ENCODE measurements at places on chromosomes 7 and 10. TPM values are rescaled to one million over a fixed set of nuclear protein-coding genes. Genes with fewer than 3 reads are reported as not detected.
A peak's percentile ranks its signal among the peaks of the same experiment; 100 is the strongest.

Gene SPDYE2B
- 1.4 TPM for total RNA-seq

DNA sequence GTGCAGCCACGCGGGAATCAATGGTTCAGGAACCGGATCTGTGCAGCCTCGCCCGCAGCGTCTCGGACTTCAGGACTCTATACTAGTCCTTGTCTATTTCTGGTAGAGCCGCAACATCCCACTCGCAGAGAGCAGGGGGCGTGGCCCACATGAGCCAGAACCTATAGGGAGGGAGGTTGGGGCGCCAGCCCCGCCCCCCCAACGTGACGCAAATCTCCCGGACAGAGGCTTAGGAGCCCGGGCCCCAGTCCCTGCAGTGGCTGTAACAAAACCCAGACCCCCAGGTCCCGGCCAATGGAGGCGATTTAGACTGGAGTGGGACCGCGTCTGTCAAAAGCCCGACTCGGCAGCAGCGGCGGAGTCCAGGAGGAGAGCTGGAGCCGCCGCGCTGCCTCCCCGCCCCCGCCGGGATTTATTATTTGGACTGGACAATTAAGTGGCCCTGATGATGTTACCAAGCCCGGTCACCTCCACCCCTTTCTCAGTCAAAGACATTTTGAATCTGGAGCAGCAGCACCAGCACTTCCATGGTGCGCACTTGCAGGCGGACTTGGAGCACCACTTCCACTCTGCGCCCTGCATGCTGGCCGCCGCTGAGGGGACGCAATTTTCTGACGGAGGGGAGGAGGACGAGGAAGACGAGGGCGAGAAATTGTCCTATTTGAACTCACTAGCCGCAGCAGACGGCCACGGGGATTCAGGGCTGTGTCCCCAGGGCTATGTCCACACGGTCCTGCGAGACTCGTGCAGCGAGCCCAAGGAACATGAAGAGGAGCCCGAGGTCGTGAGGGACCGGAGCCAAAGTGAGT lies at the start of gene NKX2-3:
TSS of gene NKX2-3 (plus strand) at position 256 of the 809 bp plus-strand sequence. CDS start at position 446, 190 bp downstream.
- peaks cover 10% of the 10 kb centered on the region for H3K27me3 ChIP-seq
- peak; percentile 76 for DNase-seq
- H3K36me3 ChIP-seq: no peaks in the 10 kb centered on the region
- H3K27ac ChIP-seq: no peak within 1 kb of the TSS
- H3K4me3 ChIP-seq: no peak within 1 kb of the TSS

DNA sequence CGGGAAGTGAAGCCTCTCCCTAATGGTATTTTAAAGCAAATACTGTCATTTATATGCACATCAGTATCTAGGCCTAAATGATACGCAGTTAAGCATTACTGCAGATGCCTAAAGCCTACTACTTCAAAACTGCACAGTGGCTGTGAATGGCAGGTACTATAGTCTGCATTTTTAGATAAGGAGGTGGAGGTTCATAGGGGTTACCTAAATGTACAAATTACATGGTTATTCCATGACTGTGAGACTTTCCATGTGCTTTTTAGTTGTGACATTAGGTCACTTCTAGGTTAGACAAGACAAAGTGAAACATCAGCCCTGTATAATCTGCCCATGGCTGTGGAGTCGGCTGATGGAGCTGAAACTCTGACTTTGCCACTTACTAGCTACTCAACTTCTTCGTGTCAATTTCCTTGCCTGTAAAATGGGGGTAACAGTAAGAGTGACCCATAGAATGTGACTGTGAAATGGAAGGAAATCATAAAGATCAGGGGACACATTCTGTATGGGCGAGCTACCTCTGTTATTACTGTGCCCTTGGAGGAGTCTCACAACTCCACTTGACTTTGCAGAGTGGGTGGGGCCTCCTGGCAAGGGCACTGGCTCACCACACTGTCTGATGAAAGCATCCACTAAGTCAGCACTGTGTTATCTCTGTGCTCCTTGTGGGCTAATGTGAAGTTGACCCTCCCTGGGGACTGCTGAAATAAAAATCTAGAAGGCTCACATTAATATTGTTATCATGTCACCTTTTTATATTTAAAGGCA lies 239.4 kb downstream of the TNS3 start:
- H3K4me3 ChIP-seq: no peak overlapping the region
- H3K4me1 ChIP-seq: no peaks in the 10 kb centered on the region
- no peak for DNase-seq
- no peaks in the 10 kb centered on the region for H3K27me3 ChIP-seq
- no peak overlapping the region for H3K27ac ChIP-seq
- no peaks in the 10 kb centered on the region for H3K36me3 ChIP-seq

GRCh38 chr10:116421815-116422214 lies 5.8 kb upstream of the PNLIPRP3 start:
- no peak overlapping the region for H3K27ac ChIP-seq
- no peaks in the 10 kb centered on the region for H3K4me1 ChIP-seq
- no peak for DNase-seq
- H3K27me3 ChIP-seq: no peaks in the 10 kb centered on the region

Gene ATG9B
- 14.9 TPM for total RNA-seq

Gene LRRD1
- total RNA-seq: 14.8 TPM

DNA sequence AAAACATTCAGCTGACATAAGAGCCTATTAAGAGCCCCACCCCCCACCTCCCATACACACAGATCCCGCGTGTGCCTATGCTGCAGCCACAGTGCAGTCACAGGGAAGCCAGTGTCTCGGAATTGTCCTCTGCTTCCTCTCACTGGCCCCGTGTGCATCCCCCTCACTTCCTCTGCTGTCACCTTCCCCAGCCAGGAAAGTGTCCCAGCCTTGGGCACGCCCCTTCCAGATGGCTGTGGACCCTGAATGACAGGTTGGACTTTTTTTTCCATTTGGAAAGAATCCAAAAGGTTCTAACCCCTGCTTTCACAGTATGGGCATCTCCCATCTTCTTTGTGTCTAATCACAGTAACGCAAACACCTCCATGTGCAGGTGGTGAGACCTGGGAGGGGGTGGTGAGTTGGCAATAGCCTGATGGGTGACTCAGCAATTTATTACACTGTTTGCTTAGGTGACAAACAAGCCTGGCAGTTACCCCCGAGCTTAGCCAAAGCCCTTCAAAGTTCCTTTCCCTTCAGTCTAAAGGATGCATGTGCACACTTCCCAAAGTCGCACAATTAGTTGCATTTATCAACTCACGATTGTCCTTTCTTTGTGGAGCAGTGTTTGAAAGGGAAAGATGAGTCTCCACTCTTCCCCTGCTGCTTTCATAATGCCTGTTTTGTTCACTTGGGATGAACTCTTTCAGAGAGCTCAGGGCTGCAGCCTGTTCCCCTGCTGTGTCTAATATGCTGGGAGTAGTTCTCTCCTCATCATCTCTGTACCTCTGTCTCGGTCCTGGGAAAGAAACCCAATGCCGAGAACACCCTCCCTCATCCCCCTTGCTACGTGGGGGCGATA lies 67.5 kb upstream of the EFCAB10 start:
- no peak overlapping the region for H3K4me3 ChIP-seq
- no peaks in the 10 kb centered on the region for H3K27me3 ChIP-seq
- H3K4me1 ChIP-seq: peaks cover 7% of the 10 kb centered on the region
- no peak overlapping the region for H3K27ac ChIP-seq

DNA sequence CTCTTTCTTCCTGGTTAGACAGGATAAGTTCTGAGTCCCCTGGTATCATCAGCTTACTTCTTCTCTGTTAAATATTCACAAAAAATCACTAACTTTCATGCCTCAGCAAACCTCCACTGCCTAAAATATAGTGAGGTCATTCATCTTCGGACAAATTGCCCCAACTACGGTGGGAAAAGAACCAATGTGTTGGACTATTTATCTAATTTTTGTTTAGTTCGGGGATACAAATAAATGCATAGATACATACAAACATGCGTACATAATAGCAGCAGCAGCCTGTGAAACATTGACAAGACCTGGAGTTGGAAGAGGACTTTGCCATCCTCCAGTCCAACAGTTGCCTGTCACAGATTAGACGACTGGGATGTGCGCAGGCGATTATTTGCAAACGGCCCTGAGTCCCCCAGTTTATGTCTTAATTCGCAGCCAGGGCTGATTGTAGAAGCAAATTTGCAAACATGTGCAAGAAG lies 51.5 kb downstream of the EGFR start:
- no peak overlapping the region for H3K4me3 ChIP-seq
- no peak for DNase-seq
- no peaks in the 10 kb centered on the region for H3K36me3 ChIP-seq
- H3K4me1 ChIP-seq: peaks cover 42% of the 10 kb centered on the region
- no peak overlapping the region for H3K27ac ChIP-seq
- no peaks in the 10 kb centered on the region for H3K27me3 ChIP-seq

DNA sequence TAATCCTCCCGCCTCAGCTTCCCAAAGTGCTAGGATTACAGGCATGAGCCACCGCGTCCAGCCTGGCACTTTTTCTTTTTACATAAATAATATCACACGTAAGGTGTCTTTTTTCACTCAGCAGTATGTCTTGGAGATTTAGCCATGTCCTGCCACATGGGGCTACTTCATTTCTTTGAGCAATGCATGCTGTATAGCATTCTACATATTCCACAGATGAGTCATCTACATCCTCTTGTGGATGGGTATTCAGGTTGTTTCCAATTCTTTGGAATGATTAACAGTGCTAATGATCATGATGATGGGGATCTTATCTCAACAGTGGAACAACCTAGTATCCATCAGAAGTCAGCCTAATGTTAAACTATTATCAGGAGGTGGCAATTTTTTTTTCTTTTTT lies 50.8 kb downstream of the ZNF503 start:
- peaks cover 15% of the 10 kb centered on the region for H3K4me1 ChIP-seq
- no peak overlapping the region for H3K27ac ChIP-seq
- H3K4me3 ChIP-seq: no peak overlapping the region
- DNase-seq: no peak
- H3K36me3 ChIP-seq: no peaks in the 10 kb centered on the region
- no peaks in the 10 kb centered on the region for H3K27me3 ChIP-seq

Gene TLX1
- total RNA-seq: 0.99 TPM

DNA sequence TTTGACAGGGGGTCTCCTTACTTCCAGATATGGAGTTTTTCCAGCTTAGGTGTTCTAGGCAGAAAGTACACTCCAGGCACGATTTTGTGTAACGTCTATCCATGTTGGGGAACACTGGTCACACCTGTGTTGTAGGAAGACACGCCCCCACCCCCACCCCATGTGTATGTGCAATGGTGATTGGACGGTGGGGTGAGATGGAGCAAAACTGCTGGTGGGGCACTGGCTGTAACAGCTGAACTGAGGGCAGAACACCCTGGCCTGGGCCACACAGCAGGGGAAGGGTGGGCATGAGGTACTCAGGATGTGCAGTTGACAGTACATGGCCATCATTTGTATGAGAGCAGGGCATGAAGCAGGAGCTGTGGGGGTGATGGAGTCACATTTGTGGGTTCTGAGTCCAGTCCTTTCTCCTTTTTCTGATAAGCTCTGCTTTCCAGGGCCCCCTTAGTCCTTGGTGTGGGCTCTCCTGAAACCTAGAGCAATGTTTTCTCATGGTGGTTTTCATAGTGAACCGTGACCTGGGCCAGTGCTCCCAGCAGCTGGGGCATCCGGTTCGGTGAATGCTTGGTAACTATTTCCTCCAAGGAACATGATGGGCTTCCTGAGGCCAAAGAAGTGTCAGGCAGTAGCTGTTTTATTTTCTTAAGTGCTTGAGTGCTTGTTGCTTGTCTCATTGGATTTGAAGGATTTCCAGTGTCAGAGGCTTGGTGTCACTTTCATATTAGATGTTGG lies 63.4 kb upstream of the AQP1 start:
- H3K36me3 ChIP-seq: no peaks in the 10 kb centered on the region
- H3K4me1 ChIP-seq: peaks cover 23% of the 10 kb centered on the region

GRCh38 chr10:114437473-114438292 lies 33.4 kb upstream of the AFAP1L2 start:
- peaks cover 4% of the 10 kb centered on the region for H3K4me1 ChIP-seq
- no peaks in the 10 kb centered on the region for H3K36me3 ChIP-seq
- H3K27ac ChIP-seq: no peak overlapping the region

Gene HOXA6
- total RNA-seq: not detected

DNA sequence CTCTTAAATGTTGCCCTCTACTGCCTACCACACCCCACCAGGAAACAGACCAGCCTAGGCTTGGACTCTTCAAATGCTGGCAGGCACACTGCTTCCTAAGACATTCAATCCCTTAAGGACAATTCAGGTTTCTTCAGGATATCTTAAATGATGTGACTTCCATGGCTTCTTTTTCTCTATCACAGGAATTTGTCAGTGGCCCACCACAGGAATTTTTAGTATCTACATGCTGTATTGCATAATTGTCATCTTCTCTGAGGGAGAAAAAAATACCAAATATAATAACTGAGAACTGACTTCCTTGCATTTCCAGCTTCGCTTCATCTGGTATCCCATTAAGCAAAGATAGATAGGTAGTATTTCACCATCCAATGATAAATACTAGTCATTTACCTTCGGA lies 129.3 kb downstream of the WNT2 start:
- no peak for DNase-seq
- no peaks in the 10 kb centered on the region for H3K4me1 ChIP-seq
- H3K4me3 ChIP-seq: no peak overlapping the region
- no peak overlapping the region for H3K27ac ChIP-seq

- H3K36me3 ChIP-seq: no peaks in the 10 kb centered on the region
- H3K4me1 ChIP-seq: peaks cover 41% of the 10 kb centered on the region
- H3K27ac ChIP-seq: no peak overlapping the region
- H3K4me3 ChIP-seq: no peak overlapping the region
- no peak for DNase-seq
Observed at GRCh38 chr10:119283387-119283786, 76.0 kb downstream of the GRK5 start.

- H3K36me3 ChIP-seq: no peaks in the 10 kb centered on the region
- no peak overlapping the region for H3K27ac ChIP-seq
- H3K4me3 ChIP-seq: no peak overlapping the region
- no peak for DNase-seq
Observed at GRCh38 chr10:101011517-101012423, 12.2 kb downstream of the LZTS2 start.

Gene RASA4
- 28.0 TPM for total RNA-seq

DNA sequence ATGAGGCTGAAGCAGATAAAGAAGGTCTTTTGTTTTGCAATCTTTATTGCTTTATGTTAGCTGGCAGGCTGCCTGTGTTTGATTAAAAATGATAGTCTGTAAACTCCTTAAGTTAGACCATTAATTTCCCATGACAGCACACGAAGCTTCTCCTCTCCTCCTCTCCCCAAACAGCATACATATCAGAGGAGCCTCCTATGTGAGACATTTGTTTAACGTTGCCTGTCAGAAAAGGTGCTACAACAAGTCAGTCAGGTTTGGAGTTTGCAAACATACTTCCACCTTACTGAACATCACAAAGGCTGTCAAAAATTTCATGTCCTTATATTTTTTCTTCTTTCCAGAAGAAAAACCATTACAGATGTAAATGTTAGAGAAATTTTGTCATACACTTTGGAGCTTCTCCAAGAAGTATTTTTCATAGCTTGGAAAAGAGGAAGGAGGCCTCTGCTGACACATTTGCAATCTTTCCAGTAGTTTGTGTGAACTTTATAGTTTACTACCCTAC lies 393.1 kb downstream of the EXOC4 start:
- H3K4me1 ChIP-seq: no peaks in the 10 kb centered on the region
- H3K4me3 ChIP-seq: no peak overlapping the region
- no peaks in the 10 kb centered on the region for H3K36me3 ChIP-seq
- H3K27ac ChIP-seq: no peak overlapping the region
- no peak for DNase-seq

Gene KCNIP2
- total RNA-seq: 5.6 TPM

GRCh38 chr10:30831426-30831825 lies 200.2 kb downstream of the ZNF438 start:
- H3K36me3 ChIP-seq: no peaks in the 10 kb centered on the region
- DNase-seq: no peak
- H3K4me1 ChIP-seq: peaks cover 5% of the 10 kb centered on the region
- H3K4me3 ChIP-seq: no peak overlapping the region
- no peak overlapping the region for H3K27ac ChIP-seq
- no peaks in the 10 kb centered on the region for H3K27me3 ChIP-seq

Gene TSPAN13
- 10.6 TPM for total RNA-seq

Measured in testis (tissue), 5 donors.